ENCODE measurements at places on chromosomes 6 and 20.

GRCh38 chr6:22306741-22307466, 10.1 kb upstream of the PRL start:
- DNase-seq, result no peak

DNA sequence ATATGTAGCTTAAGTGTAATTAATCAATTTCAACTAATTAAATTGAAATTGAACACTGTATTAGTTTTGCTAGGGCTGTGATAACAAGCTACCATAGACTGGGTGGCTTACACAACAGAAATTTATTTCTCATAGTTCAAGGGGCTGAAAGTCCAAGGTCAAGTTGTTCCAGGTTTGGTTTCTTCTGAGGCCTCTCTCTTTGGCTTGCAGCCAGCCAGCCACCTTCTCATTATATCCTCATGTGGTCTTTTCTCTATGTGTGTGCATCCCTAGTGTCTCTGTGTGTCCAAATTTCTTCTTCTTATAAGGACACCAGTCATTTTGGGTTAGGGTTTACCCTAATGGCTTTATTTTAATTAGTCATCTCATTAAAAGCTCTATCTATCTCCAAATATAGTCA, 611.7 kb downstream of the UTRN start:
- DNase-seq, result no peak

DNA sequence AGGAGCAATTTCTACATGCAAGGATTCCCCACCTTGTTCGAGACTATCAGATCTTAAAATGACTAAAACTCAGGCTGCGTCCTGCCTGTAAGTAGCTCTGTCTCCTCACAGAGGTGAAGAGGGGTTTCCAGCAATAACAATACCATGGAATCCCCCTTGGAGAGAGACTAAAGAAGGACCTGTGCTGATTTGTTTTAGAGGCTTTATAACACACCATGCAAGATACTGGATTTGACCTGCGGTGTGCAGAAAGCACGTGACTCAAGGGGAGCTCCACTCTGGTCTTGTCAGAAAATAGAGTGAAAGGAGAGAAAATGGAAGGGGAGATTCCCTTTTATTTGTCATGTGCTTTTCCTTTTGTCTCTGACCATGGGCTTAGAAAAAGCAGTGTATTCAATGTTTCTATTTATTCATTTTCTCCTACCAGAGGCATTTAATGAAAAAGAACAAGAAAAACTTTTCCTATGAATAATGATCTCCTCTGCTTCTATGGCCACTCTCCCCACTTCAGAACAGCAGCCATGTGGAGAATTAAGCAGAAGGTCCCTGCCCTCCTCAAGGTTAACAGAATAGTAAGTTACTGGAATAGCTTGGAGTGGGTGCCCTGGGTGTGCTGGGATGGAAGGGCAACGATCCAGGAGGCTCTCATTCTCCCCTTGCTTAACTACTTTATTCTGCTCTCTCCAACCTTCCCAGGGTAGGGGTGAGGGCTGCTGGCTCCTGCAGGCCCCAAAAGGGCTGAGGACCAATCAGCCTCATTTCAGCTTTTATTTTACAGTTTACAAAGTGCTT, 19.2 kb upstream of the MRPS10 start:
- DNase-seq, result peak; percentile 46

DNA sequence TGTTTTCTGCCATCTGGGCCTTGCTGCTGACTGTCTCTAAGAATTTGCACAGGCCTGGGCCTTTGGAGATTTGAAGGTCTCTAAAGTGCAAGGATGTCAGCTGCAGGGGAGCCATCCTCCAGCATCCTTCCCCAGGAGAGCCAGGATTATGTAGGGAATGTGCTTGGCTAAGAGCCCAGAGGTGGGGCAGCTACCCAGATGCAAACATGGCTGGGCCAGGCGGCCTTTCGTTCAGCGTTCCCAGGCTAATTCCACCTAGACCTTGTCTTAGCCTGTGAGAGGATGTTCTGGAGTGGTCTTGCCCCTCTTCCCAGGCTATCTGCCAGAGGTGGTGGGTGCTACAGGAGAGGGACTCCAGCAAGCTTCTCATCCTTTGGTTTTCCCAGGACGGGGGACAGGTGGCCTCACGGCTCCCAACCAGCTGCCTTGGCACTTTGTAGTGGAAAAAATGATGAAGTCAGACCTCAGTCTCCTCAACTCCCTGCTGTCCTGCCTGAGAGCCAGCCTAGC, 7.7 kb upstream of the PTGIS start:
- DNase-seq, result no peak

DNA sequence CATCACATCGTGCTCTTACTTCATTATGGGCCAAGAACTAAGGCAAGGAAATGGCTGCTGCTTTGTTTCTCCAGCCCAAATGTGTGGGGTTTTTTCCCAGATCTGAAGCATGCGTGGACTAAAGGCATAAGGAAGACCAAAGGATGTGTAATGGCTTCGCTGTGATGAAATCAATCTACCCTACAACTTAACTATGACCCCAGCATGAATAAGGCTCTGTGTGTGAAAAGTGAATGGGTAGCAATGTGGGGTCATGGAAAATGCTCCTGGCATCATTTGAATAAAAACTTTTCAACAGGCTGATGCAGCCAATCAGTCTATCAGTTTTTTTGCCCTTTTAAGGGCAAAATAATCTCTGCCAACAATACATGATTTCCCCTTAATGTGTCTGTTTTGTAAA, 50.3 kb upstream of the ISM1 start:
- DNase-seq, result no peak

DNA sequence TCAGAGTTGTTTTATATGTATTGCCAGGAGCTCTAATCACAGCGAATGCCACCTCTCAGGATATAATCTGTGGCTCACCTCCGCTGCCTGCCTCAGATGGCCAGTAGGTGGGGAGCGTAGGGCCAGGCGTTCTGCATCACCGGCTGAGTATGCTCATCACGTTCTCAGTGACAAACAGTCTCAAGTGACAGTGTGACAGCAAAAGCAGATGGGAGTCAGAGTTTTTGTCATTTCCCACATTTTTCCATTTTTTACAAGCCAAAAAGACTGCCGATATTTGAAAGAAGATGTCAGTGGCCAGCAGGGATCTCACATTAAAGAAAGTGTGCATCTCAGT, 208.7 kb downstream of the ALDH8A1 start:
- DNase-seq, result no peak

DNA sequence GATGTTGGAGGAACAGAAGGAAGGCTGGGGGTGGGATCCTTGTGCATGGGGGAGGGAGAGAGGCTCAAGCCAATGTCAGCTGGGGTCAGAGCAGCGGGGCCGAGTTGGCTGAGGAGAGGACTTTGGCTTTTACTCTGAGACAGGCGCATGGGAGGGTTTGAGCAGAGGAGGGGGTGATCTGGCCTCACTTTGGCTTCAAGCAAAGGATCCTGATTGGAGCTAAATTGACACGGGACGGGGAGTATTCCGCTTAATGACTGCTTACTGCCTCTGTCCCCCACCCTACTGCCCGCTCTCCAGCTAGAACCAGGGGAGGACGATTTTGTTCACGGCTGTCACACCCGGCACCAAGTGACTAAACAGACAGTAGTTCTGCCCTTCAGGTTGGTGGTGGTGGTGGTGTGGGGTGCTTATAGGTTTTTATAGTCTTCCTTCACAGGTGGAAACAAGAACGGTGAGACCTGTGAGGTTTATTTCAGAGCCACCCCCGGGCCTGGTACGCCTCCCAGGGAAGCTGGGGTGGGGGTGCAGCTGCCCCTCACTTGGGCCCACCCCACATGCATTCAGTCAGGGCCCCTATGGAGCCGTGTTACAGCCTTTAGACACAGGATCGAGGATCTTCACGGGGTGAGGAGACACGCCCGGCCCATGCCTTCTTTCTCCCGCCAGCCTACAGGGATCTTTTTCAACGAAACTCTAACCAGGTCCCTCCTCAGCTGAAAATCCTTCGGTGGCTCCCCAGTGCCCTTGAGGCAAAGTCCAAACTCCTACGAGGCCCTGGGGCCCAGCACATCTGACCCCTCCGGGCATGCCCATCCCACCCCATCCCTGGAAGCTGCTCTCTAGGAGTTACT, 1.3 kb upstream of the SNAI1 start:
- no peak for DNase-seq

GRCh38 chr6:169345146-169345545, 91.5 kb upstream of the THBS2 start:
- DNase-seq, result no peak

DNA sequence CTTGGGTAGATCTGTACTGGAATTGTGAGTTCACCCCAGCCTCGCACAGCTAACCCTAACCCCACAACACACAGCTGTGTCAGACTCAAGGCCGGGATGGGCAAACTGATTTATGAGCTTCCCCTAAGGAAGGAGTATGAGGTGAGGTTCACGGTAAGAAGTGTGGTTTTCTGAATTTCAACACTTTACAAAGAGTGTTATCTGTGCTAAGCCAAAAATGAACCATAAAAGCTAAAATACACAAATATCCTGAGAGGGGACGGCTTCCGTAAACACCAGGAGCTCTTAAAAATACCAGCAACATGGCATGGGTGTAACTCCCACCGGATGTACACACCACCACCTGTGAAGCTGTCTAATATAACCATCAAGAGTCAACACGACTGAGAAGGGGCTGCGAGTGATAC, 101.2 kb downstream of the ATP9A start:
- DNase-seq, result no peak

DNA sequence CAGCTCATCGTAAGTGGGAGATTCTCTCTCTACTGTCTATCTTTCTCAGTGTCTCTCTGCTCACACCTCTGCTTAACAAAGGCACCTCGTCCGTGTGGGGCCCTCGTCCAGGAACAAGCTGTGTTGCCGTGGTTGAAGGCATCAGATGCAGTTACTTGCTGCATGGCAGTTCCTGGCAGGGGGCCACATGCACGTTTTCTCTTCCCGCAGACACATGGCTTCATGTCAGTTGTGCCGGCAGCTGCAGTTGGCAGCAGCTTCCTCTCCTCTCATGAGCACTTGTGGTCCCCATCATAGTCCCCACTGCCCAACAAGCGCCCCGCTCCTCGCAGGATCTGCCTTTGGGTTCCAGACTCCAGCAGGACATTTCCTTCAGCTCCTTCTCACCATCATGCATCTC, 7.1 kb upstream of the AFDN start:
- DNase-seq, result no peak

DNA sequence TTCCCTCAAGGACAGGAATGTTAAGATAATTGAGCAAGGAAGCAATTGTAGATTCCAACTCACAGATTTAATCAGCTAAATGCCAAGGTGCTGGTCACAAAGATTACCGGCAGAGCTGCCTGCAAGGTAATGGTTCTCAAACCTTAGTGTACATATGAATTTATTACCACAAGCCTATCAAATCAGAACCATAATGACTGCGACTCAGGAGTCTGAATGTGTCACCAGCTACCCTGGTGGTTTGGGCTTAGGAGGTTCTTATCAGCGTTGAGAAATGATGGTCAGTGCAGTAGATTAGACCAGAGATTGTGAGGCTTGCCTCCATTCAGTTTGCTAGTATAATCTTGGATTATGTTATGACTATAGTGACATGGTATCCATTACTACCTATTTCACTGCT, 78.9 kb downstream of the MTFR2 start:
- DNase-seq, result no peak

DNA sequence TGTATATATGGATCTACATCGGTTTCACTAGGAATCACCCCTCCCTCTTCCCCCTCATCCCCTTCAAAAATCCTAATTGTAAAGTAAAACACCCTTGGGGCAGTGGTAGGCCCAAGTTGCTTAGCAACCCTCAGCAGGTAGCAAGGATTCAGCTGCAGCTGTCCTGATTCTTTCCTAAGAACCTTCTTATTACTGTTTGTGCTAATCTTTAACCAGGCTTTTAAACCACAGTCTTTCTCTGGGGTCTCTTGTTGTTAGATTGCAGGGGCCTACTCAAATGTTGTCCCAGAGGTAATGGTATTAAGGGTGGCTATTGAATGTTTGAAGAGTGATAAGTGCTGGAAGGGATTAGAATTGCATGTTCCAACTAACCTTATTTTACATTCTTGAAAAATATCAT, 46.4 kb downstream of the PRL start:
- no peak for DNase-seq

GRCh38 chr6:161057103-161058091, 65.8 kb downstream of the MAP3K4 start:
- DNase-seq, result no peak

GRCh38 chr20:21342656-21343345, 39.7 kb downstream of the XRN2 start:
- no peak for DNase-seq

- no peak for DNase-seq
Measured at GRCh38 chr6:168658059-168658458, 217.1 kb downstream of the SMOC2 start.

GRCh38 chr20:4924446-4924845, 76.9 kb downstream of the SLC23A2 start:
- no peak for DNase-seq

GRCh38 chr6:15250187-15251168, 4.6 kb downstream of the JARID2 start:
- no peak for DNase-seq

DNA sequence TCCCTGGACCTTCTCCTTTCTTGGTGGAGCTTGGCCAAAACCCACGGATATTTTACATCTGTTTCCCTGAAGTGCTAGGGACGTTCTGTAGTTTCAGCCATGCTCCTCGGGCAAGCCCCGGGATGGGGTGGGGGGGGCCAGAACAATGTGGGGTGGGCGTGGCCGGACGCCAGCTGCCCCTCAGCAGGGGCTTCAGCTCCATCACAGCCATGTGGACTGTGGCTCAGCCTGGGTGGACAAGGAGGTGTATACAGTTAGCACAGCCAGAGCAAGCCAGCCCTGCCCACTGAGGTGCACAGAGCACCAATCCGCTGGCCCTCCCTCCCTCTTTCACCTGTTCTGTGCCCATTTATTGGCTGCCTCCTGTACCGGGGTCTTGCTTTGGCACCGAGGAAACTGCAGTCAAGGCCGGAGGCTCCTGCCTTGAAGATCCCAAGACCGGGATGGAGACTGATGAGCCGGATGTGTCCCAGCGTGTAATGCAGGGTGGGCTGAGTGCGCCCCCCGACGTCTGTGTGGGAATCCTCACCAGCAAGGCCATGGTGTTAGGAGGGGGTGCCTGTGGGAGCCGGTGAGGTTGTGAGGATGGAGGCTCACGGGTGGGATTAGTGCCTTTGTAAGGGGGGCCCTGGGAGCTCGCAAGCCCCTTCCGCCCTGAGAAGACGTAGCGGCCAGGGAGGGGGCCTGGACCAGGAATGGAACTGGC, 28.0 kb downstream of the FRMD1 start:
- DNase-seq, result no peak
